ENCODE measurements at places on chromosomes 11 and 22. TPM values are rescaled to one million over a fixed set of nuclear protein-coding genes. Genes with fewer than 3 reads are reported as not detected.

ACRV1 gene
- total RNA-seq = not detected

KDM4D gene
- total RNA-seq = 1.4 TPM

PTDSS2 gene
- total RNA-seq = 16.7 TPM

GRCh38 chr11:68140496-68141245 lies 19.5 kb upstream of the CHKA start:
- H3K27ac ChIP-seq = no peak overlapping the region
- H3K27me3 ChIP-seq = no peaks in the 10 kb centered on the region
- no peak for DNase-seq
- no peak overlapping the region for H3K4me3 ChIP-seq

- no peaks in the 10 kb centered on the region for H3K36me3 ChIP-seq
- H3K27me3 ChIP-seq = no peaks in the 10 kb centered on the region
- no peaks in the 10 kb centered on the region for H3K4me1 ChIP-seq
- no peak for DNase-seq
Measured at GRCh38 chr11:122895563-122895962, 13.0 kb downstream of the JHY start.

Measured in activated CD4-positive, alpha-beta memory T cell treated with anti-CD3 and anti-CD28 coated beads for 36 hours (primary cell).